ENCODE measurements at places on chromosomes 16 and 17.

DNA sequence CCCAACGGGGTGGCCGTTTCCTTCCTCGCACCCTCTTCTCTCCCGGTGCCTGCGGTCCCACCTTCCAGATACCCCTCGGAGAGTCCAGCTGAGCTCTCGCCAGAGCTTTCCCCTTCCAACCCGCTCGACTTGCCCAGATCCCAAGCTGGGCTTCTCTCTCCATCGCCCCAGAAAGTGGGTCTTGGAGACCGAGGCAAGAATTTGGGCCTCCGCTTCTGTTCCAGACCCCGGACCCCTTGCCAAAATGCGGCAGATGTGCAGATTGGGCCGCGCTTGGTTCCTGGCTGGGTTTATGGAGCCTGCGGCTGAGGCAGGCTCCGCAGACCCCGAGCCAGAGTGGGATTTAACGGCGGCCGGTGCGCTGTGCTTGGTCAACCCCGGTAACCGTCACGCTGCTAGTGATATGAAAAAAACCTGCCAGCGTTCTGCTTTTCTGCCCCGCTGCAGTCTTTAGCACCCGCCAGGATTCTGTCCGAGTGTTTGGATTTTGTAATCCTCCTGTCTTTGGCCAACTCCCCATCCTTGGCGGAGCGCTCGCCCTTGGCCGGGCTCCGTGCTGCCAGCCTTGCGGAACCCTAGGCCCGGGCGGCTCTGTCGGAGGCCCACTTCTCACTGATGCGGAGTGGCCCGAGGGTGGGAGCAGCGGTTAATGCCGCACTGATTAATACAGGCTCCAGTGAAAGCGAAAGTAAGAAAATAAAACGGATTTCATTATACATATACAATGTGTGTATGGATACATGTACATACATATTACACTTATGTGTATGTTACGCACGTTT is 754 bp upstream of the SLFN11 start:
- no peak for DNase-seq

DNA sequence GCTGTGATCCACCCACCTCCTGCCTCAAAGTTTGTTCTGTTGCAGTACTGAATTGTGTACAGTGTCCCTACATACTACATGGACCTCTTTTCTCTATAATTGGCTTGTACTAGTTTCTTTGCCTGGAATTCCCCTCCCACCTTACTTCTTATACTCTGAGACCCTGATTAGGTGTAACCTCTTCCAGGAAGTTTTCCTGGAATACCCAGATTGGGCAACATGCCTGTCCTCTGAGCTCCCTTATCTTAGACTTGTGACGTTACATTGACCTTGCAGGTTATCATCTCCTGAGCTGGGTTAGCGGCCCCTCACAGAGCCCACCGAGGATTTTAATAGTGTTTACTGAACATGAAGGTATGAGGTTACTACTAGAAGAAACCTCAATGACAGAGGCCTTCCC is 237.0 kb downstream of the ZNF423 start:
- no peak for DNase-seq

GRCh38 chr17:82440469-82440981 is 10.0 kb downstream of the CYBC1 start:
- DNase-seq, result no peak

DNA sequence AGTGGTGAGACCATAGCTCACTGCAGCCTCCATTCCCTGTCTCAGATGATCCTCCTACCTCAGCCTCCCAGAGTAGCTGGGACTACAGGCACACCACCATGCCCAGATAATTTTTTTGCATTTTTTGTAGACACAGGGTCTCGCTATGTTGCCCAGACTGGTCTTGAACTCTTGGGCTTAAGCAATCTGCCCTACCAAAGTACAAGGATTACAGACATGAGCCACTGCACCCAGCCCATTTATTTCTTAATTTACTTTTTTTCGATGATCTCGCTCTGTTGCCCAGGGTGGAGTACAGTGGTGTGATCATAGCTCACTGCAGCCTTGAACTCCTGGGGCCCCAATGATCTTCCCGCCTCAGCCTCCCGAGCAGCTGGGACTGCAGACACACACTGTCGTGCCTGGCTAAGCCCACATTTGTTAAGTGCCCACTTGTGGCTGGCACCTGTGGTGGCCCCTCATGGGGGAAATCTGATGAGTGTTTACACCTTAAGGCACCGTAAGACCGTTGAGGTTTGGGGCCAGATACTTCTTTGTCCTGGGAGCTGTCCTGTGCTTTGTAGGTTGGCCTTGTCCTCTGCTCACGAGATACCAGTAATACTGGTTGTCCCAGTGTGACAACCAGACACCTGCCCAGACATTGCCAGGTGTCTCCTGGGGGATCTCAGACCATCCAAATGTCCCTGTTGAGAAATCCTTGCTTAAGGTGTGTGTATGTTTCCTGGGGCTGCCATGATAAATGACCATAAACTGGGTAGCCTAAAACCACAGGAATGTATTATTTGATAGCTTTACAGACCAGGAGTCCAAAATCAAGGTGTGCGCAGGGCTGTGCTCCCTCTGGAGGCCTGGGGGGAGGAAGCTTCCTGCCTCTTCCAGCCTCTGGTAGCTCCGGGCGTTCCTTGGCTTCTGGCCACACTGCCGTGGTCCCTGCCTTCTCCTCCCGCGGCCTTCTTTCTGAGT is 141.4 kb upstream of the GSE1 start:
- DNase-seq, result no peak

- DNase-seq, result no peak
Observed at GRCh38 chr16:66511602-66512271, 38.2 kb downstream of the TK2 start.

- no peak for DNase-seq
Observed at GRCh38 chr17:7019839-7020519, 2.9 kb upstream of the BCL6B start.

- no peak for DNase-seq
Observed at GRCh38 chr17:8150194-8151119, 1.7 kb downstream of the PER1 start.

DNA sequence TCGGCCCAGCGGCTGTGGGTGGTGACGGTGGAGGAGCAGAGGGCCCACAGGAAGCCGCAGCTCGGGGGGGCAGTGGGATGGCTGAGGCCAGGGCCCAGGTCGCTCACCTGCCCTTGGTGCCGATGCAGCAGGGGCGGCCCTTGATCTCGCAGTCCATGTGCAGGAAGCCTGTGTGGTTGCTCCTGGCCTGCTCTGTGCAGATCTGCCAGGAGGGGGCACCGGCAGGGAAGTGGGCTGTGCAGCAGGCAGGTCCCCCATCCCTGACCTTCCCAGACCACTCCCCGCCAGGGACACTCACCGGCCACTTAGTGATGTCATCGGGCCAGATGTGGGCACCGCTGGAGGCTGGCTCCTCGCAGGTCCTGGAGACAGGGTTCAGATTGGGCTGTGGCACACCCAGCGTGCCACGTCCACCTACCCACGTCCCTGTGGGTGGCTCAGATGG is 6.2 kb downstream of the AANAT start:
- no peak for DNase-seq
